Activated CD4-positive, alpha-beta T cell treated with anti-CD3 and anti-CD28 coated beads for 24 hours (primary cell): ENCODE measurements at places on chromosomes 4 and X.

DNA sequence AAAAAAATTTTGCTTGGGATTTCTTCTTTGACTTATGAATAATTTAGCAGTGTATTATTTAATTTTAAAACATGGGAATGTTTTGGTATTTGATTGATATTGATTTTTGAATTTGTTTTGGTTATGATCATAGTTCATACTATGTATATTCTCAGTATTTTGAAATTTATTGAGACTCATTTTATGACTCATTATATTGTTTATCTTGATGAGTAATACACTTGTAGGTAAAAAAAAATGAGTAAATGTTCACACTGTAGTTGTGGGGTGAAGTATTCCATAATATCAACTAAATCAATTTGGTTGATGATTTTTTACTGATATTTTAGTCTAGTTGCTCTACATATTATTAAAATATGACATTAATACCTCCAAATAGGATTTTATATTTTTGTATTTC lies 1142.2 kb downstream of the ADGRL3 start:
- no peak for DNase-seq

DNA sequence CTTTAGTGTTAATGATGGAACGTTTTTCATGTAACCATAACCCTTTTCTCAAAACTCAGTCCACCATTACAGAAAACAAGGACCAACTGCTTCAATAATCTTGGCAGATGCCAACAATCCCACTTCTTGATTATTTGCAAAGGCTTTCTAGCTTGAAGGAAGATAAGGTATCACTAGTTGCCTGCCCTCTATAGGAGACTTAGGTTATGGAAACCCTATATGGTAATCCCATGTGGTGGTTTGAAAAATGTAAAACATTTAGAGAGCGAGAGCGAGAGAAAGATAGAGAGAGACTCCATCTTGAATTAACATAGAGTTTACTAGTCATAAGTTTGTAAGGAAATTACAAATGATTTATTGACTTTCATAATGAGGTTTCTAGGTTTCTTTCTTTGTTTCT lies 1627.5 kb upstream of the TENM3 start:
- no peak for DNase-seq

DNA sequence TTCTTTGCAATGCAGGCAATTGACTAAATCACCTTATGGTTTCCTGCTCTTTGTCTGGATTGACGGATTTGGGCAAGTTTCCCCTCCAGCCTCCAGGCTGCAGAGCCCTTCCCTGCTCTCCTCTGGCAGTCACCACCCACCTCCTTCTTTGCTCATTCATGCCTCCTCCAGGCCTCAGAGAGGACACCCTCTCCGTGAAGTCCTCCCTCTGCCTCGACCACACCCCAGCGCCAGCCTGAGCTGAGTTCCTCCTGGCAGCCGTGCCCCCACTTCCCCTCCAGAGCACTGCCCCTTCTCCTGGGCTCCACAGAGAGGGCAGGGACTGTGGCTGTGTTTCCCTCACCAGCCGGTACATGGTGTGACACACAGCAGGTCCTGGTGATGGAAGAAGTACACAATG lies 53.7 kb downstream of the DCTD start:
- no peak for DNase-seq

DNA sequence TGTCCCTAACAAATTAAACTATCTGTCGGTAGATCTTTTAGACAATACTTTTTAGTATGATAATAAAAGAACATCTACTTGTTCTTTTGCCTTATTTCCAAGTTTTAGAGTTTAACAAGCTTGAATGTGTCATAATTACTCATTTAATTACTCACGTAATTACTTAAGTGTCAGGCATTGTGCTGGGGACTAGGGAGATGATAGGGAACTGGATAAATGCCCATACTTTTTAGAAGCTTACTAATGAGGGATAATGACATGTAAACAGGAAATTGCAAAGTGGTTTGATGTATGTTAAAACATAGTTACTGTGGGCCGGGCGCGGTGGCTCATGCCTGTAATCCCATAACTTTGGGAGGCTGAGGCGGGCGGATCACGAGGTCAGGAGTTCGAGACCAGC lies 158.3 kb downstream of the DMD start:
- DNase-seq = no peak

DNA sequence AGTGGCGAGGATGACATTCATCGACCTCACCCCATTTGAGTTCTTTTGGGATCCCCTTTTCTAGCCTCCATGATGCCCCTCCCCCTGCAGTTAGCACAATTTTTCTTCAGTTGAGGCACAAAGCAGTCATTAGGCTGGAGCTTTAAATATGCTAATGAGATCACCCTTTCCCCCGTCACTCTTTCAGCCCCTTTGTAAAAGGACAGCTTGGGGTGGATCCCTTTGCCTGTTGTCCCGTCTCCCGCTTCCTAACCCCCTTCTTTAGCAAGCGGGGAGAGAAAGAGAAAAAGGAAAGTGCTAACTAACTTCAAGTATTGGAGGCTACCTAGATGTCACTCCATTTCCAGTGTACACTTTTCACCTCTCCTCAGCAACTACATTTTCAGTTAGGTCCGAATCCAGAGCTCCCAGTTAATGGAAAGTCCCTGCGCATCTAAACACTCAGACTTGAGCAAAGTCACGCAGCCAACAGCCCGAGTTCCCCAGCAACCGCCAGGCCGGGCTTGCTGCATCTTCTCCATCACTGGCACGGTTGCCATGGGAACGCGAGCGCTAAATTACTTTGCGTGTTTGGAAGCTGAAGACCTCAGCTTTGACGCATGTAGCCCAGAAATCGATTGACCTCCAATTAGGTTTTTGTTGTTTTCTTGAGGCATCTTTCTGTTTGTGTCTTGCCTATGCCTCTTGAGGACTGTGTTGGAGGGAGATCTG lies 76.8 kb downstream of the RTL5 start:
- no peak for DNase-seq

- no peak for DNase-seq
Observed at GRCh38 chr4:180057891-180058671, 2185.1 kb upstream of the TENM3 start.
